MCF 10A (cell line): ENCODE measurements at places on chromosomes 7 and 10.

DNA sequence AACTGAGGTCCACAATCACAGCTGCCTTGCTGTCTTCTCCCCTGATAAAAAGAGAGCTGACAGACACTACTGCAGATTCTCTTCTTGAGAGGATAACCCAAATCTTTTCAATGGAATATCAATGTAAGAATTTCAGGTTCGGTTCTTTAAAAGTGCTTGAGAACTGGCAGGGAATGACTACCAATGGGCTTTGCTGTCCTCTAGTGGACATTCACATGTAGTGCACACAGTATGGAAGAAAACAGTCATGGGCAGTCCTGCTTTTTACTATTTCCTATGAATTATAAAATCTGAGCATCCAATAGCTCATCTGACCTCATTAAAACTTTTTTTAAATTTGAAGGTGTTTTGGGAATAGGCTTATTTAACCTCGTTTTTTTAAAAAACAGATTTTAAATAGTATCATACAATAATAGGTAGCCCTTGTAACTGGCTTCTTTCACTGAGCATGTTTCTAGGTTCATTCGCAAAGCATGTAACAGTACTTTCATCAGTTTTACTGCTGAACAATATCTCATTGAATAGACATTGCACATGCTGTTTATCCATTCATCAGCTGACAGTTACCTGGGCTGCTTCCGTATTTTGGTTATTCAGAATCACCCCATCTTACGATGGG is 18.3 kb downstream of the FZD9 start:
- peak; percentile 62 for DNase-seq

GRCh38 chr7:27399791-27400567 is 157.4 kb downstream of the EVX1 start:
- DNase-seq = no peak

DNA sequence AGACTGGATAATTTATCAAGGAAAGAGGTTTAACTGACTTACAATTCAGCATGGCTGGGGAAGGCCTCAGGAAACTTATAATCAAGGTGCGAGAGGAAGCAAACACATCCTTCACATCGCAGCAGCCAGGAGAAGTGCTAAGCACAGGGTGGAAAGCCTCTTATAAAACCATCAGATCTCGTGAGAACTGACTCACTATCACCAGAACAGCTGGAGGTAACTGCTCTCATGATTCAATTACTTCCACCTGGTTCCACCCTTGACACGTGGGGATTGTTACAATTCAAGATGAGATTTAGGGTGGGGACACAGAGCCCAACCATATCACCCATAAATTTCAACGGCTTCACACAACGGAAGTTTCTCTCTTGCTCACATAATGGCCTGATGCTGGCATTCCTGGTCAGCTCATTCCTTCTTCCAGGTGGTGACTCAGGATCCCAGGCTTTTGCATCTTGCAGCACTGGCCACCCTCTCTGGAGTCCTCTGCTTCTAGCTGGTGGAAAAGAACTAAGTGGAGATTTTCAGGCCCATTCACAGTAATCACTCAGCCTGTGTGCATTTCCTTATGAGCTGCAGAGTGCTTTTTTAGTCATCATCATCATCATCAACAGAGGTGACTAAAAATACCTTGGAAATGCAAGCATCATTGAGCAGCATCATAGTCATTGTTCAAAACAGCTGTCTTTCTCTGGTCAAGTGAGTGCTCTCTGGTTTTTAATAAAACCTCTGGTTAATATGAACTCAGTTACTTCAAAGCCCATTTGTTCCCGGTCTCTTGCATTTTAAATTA is 308.1 kb downstream of the SFMBT2 start:
- no peak for DNase-seq

- DNase-seq = no peak
Observed at GRCh38 chr10:91472911-91473310, 62.8 kb downstream of the HECTD2 start.

DNA sequence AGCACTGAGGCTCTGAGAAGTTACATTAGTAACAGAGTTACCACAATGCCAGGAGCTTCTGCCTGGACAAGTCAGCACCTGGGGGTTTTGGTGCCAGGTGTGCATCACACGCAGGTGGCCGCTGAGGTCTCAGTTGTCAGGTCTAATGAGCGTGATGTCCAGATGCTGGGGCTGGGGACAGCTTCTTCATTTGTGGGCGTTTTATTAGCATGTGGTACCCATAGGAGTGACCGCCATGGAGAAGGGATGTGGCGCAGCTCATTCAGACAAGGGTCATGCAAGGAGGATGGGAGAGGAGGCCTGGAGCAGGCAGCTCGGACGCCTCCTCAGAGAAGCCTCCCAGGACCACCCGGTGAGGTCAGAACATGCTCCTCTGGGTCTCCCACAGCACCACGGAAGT is 27.8 kb downstream of the FAM241B start:
- no peak for DNase-seq

DNA sequence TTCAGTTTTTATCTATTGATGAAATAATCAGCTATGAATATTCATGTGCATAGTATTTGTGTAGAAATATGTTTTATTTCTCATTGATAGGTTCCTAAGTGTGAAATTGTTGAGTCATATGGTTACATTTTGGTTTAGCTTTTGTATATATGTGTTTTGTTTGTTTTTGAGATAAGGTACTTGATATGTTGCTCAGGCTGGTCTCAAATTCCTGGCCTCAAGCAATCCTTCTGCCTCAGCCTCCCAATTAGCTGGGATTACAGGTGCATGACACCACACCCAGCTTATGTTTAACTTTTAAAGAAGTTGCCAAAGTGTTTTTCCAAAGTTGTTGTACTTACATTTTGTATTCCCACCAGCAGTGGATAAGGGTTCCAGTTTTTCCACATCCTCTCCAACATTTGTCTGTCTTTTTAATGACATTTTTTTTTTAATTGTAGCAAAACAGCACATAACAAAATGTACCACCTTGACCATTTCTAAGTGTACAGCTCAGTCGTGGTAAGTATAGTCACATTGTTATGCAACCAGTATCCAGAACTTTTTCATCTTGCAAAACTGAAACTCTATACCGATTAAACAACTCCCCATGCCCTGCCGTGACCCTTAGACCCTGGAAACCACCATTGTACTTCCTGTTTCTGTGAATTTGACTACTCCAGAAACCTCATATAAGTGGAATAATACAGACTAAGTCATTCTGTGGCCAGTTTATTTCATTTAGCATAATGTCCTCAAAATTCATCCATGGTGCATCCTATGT is 12.6 kb upstream of the UBE2D1 start:
- peak; percentile 44 for DNase-seq

- no peak for DNase-seq
Observed at GRCh38 chr10:75887992-75888680, 456.7 kb downstream of the LRMDA start.

DNA sequence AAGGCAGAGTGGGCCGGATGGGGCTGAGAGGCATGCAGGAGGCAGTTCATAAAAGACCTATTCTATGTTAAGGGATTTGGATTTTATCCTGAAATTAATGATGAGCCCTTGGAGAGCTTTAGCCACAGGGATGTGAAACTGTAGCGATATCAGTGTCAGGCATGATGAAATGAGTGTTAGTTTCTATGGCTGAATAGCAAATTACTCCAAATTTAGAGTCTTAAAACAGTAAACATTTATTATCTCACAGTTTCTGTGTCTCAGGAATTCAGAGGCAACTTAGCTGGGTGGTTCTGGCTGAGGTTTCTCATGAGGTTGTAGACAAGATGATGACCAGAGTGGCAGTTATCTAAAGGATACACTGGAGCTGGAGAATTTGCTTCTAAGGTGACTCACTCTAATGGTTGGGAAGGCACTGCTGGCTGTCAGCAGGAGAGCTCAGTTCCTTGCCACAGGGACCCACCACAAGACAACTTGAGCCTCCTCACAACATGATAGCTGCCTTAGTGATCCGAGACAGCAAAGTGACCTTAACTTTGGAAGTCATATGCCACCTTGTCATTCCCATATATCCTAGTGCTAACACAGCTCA is 36.7 kb upstream of the SFTPD start:
- peak; percentile 21 for DNase-seq

GRCh38 chr7:73852500-73852899 is 8.5 kb upstream of the TMEM270 start:
- no peak for DNase-seq

- peak; percentile 51 for DNase-seq
Observed at GRCh38 chr10:103445767-103446567, 6.2 kb downstream of the CALHM2 start.
